ENCODE measurements at places on chromosomes 4 and X. TPM values are rescaled to one million over a fixed set of nuclear protein-coding genes. Genes with fewer than 3 reads are reported as not detected.

Gene CSAG3
- total RNA-seq, result 8.9 TPM

Gene GPR50
- not detected for total RNA-seq

Gene SLC7A11
- 53.5 TPM for total RNA-seq

Gene ADGRA3
- total RNA-seq, result 50.8 TPM

Gene NPY2R
- total RNA-seq, result not detected

Gene HAUS3
- total RNA-seq, result 9.4 TPM

Gene RIPPLY1
- total RNA-seq, result not detected

Gene MAB21L2
- not detected for total RNA-seq

Gene FOXR2
- not detected for total RNA-seq

Gene GPRIN3
- total RNA-seq, result 3.8 TPM

Gene NUDT10
- 1.9 TPM for total RNA-seq

Gene TMEM35A
- not detected for total RNA-seq

Gene ATP1B4
- total RNA-seq, result not detected

Gene HTN1
- total RNA-seq, result 108 TPM

DNA sequence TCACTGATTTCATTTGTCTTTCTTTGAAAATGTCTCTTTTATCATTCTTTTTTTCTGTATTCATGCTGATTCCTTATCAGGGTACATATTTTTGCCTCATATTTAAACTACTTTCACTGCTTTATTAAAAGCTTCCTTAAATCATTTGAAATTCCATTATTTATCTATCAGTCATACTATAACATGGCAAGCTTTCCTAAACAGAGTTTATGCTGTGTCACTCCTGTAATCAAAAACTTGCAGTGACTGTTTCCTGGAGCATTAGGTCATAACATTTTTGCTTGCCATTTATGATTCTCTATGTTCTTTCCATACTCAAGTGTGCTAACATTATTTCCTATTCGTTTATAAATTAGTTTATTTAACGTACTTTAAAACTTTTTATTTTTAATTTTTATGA lies 203.7 kb downstream of the BMPR1B start:
- DNase-seq, result no peak

GRCh38 chrX:55056820-55057674 lies 17.8 kb upstream of the PAGE2B start:
- peak; percentile 0 for DNase-seq

GRCh38 chr4:99943904-99944437 lies 2.4 kb downstream of the DNAJB14 start:
- DNase-seq, result no peak

DNA sequence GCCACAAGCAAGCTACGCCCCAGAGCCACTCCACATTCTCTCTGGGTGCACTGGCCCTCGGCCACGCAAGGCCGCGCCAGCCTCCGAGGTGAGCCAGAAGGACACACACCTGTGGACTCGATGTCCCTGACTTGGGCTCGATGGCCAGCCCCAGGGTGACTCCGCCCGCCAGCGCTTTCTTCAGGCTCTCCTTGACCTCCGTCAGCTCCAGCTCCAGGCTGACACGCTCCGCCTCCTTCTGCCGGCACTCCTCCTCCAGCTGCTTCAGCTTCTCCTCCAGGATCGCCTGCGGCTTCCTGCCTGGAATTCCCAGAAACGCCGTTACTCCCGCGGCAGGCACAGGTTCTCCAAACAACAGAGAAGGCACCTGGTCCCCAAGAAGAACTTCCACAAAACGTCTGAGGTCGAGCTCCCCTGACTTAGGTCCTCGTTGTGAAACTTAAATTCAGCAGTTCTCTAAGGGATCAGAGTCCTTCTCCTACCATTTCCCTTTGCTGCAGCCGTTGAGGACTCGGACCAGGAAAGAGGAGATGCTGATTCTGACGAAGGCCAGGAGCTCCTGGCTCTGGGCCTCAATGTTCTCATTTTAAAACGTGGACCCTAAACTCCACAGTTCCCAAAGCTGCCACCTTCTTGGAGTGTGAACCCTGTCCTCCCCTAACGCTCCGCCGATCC lies 166.8 kb downstream of the AFAP1 start:
- DNase-seq, result no peak

DNA sequence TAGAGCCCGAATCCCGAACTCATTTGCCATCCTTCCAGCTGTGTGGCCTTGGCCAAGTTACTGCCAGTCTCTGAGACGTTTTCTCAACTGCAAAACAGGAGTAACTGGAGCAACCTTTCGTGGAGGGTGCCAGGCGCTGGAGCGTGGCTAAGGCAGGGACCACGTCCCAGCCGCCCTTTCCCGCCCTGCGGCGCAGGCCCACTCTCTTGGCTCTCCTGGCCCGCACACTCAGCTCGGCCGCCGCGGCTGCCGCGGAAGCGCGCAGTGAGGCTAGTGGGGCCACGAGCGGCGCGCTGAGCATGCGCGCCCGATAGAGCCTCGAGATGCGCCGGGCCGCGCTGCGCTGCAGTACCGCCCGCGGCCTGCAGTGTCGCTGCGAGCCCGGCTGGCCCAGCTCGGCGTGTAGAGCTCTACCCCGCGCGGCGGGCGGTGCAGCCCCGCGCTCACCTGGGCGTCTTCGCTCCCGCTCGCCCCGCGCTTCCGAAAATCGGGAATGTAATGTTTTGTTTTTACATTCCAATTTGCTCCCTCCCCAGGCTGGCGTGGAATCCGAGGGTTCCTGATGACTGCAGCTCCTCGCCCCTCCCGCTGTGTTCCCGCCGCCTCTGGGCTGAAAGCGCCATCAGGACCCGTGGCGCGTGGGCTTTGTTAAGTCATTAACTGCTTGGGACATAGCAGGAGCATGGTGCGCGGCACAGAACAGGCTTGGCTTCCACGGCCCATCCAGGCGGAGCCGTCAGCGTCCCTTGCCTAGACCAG lies 4.0 kb upstream of the ZNF518B start:
- peak; percentile 63 for DNase-seq

DNA sequence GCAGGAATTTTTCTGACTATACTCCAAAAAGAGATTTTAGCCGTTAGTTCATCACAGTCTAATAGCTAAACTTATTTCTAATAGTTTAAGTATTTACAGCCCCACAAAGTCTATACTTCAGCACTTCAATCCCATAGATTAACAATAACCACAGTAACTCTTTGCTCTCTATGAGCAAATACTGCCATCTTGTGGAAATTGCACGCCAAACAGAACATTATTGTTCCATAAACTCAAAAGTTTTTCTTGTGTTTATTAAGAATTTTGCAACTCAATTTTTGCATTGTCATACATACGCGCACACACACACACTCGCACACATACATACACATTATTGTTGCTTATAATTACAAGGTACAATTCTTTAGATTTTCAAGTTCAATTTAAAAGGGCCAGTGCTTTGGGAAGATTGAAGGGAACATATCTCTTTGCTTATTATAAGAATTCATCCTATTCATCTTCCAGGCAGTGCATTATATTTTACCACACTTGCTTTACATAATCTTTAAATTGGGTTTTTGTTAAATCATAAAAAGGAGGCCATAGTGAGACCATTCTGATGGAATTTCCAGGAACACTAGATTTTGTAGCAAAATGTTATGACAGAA lies 63.8 kb upstream of the ATOH1 start:
- peak; percentile 69 for DNase-seq

DNA sequence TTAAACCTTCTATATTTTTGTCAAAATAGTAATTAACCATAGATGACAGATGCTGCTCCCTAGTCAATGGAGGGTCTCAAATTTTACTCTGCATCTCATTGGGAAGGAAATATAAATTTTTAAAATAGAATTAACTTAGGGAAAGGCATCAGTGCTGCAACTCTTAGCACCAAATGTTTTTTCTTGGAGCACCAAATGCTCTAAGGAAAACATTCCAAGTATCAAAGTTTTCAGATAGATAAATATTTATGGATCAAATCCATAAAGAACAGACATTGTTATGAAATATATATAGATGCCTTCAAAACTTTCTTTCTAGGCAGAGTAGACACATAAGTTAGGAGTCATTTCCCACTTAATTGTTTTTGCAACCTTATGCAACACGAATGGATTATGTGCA lies 168.7 kb downstream of the ANTXR2 start:
- DNase-seq, result no peak

DNA sequence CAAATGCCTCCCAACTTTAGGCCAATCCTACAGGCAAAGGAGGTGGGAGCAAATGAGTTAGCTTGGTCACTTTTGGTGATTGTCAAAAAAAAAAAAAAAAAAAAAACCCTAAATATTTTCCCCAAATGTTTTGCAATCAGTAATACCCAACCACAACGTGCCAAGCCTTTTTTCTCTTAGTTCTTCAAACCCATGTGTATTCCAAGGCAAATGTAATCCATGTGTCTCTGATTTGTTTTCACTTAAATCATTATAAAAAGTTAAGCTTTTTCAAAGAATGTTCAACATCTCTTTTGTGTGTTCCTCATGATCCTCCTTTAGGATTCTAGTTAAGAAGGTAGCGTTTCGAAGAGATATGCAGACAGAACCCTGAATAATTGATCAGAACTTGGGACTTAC lies 328.4 kb downstream of the PAPSS1 start:
- DNase-seq, result no peak

- DNase-seq, result peak; percentile 13
Measured at GRCh38 chr4:128810331-128810870, 901 bp downstream of the JADE1 start.

GRCh38 chrX:16251782-16252181 lies 84.5 kb downstream of the MAGEB17 start:
- no peak for DNase-seq

GRCh38 chr4:155038459-155038858 lies 170.0 kb upstream of the NPY2R start:
- no peak for DNase-seq

- DNase-seq, result no peak
Measured at GRCh38 chr4:162523171-162523570, 359.4 kb upstream of the FSTL5 start.

GRCh38 chr4:80240976-80241375 lies 25.5 kb upstream of the FGF5 start:
- DNase-seq, result no peak

DNA sequence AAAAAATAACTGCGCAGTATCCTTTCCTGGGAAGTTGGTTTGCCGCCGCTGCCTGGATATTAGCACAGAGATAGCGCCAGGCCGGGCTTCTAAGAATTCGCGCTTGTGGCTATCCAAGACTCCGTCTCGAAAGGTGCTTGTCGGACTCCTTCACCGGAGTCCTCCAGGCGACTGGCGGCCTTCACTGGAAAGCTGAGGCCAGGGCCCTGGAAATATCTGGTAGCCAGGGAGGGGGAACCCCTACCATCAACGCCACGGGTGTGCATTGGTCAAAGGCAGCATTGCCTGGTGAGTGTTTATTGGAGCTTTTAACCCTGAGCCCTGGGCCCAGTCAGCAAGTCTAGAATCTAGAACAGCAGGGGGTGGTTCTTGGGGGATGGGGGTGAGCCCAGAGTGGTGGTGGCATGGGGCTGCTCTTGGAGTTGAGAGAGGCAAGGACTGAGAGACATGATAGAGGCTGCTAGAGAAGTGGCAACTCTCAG lies 577 bp upstream of the PIM2 start:
- no peak for DNase-seq

DNA sequence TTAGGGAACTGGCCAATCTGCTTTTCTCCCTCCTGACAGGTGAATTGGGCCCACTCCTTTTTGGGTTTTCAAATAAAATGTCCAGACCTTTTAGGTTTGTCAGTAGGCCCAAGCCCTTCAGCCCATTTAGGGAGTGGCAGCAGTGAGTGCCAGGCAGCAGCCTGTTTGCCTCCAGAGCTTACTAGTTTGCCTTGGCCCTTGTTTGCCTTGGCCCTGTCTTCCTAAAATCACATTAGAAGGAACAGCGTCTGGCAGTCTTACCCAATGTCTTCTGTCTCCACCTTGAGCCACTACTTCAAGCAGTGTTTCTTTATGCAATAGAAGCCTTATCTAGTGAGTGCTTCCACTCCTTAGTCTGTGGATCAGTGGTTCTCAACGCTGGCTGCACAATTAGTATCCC lies 117.1 kb downstream of the TMEM164 start:
- DNase-seq, result no peak

GRCh38 chr4:152165146-152165545 lies 370.7 kb downstream of the FBXW7 start:
- DNase-seq, result no peak

- DNase-seq, result no peak
Measured at GRCh38 chr4:150123087-150123486, 44.8 kb downstream of the DCLK2 start.

DNA sequence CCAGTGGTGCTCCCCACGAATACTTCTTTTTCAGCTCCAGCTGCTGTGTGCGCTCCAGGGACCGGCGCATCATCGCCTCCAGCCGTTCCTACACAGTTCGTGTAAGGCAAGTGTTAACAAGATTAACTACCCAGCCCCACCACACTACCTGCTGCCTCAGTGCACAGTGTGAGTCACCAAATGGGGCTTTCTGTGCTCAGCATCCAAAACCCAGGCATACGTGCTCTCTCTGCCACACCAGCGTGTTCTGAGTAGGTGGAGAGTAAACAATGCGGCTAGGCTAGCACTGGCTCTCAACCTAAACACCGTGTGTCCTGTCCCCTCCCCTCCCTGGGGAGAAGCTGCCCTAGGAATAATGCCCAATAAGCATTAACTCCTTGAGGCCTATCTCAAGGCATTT lies 60.0 kb downstream of the MAP7D2 start:
- DNase-seq, result no peak

- DNase-seq, result no peak
Measured at GRCh38 chrX:49934148-49934547, 11.8 kb downstream of the CLCN5 start.

DNA sequence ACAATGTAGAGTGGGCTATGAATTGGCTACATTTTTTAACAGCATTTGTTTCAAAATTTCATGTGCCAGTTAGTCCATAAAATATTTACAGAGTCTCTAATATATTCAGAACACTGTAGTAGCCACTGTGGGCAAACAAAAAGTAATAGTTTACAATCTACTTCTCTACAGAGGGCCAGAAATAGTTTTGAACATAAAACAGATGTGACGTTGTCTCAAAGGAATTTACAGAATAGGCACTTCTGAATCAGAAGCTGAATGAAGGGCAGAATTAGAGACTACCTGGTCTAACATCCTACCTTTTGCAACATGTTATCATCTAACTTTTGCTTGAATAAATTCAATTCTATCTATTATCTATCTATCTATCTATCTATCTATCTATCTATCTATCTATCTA lies 811.9 kb upstream of the EPHA5 start:
- no peak for DNase-seq

GRCh38 chr4:169128902-169129301 lies 118.8 kb upstream of the CBR4 start:
- no peak for DNase-seq

DNA sequence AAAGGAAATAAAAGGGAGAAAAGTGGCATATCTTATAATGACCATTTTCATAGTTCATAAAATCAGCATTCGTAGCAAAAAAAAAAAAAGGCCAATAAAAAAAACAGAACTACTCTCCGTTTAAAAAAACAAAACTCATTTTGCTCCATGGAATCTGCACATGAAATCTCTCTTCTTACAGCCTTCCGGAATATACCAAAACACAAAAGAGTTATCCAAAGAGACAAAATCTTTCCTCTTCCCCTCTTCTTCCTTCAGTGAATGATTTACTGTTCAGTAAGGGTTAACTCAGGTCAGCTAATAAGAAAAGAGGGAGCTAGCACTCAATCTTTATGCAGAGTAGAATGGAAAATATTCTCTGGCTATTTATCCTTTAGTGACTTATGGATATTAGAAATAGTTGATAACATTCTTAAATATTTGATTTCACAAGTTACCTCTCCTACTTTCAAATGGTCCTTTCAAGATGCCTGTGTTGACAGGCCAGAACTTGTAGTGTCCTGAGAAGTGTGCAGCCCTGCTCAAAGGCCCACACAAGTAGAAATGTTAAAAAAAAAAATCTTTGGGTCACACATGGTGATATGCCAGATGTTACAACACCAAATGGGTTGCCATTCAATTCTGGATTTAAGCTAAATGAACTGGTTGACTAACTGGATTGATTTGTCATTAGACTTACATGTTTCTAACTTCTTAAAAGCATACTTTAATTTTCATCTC lies 42.1 kb downstream of the PDGFC start:
- DNase-seq, result no peak

GRCh38 chr4:123954220-123954619 lies 557.6 kb downstream of the SPRY1 start:
- DNase-seq, result no peak

All from SK-MEL-5 (cell line).